ENCODE measurements at places on chromosomes 2 and 18.

DNA sequence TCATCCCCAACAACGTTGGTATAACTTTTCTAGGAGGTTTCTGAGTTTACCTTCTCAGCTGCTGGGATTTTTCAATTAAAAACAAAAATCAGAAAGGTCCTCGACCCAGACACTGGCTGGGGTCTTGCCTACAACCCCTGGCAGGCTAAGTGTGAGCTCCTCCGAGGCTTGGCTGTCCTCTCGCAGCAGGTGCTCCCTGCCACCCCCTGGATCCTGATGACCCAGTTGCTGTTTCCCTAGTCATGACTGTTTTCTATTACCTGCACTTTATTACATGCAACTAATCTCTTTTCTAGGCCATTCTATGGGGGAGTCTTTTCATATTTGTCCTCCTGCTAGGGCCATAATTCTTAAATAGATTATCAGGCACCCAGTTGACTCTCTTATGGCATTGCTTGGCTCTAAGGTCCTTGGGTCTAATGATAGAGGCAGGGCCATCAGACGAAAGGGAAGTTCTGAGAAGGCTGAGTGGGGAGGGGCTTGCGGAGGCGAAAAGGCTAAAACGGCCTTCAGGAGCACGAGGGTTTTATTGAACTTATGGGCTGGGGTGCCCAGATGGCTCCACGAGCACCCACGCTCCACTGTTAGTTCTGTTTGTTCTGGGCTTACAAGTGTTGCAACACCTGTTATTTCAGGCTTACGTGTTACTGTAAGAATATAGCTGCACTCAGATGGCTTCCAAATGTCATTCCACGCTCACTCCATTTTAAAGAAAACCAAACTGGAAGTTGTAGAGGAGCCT is 166.0 kb downstream of the NCK2 start:
- no peak for DNase-seq

- no peak for DNase-seq
Observed at GRCh38 chr18:38367473-38367872, 801.9 kb upstream of the CELF4 start.

DNA sequence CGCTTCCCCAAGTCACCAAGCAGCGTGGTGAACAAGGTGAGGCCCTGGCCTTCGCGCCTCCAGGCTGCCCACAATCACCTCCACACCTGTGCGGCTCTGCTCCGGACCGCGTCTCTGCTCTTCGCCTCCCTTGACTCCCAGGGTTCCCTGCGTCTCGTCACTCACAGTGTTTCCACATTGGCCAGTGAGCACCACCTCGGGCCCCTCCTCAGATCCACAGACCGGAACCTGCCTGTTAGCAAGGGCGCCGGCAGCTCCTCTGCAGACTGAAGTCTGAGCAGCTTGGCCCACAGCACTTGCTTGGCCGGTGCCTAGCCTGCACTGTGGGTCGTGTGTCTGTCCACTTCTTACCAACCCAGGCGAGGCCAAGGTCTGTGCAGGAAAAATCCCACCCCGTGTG is 155.3 kb upstream of the ALKAL2 start:
- no peak for DNase-seq

DNA sequence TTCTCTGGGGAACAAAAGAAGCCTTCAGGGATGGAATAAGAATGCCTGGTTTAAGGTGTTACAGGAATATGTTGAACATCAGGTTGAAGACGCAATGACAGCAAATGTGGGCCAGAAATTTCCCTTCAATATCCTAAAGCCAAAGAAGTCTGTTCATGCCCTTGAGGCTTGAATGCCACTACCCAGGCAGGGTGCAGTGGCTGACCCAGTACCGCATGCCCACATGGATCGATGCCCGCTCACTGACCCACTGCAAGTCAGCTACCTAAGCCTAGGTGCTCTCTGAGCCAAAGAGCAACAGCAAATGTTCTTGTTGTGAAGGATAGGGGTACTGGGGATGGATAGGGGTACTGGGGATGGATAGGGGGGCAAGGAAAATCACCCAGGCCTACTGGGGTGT is 58.2 kb downstream of the GNAL start:
- DNase-seq = no peak

- no peak for DNase-seq
Observed at GRCh38 chr2:218020281-218020680, 17.5 kb upstream of the TNS1 start.

DNA sequence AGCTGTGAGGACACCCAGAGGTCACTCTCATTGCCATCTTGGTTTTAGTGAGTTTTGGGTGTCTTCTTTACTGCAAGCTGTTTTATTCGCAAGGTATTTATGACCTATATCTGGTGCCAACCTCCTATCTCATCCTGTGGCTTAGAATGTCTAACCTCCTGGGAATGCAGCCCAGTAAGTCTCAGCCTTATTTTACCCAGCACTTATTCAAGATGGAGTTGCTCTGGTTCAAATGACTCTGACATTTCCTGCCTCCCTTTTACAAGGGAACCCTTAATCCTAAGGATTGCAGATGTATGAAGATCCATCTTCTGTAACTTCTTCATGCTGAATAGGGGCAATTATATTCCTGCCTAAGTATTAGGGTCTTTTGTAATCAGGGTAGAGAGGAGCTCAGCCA is 708.0 kb downstream of the TMEM182 start:
- no peak for DNase-seq

Data from HFF-Myc (cell line).